ENCODE measurements at places on chromosomes 16 and 17.

DNA sequence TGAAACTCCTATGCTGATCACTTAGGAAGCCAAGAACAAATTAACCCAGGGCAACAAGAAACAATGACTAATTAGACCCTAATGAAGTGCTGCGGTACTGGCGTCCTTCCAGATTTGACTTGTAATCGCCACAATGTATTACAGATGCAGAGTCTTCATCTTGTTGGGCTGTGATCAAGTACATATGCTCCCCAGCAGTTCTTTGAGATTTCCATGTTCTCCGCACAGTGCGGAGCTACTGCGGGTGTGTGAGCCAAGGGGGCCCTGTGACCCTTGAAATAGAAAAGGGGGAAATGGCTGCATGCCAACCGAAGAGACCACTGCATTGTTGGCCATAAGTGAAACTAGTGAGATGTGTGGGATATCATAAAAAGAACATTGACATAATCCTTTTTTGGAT is 469.9 kb downstream of the MAF start:
- DNase-seq, result no peak

DNA sequence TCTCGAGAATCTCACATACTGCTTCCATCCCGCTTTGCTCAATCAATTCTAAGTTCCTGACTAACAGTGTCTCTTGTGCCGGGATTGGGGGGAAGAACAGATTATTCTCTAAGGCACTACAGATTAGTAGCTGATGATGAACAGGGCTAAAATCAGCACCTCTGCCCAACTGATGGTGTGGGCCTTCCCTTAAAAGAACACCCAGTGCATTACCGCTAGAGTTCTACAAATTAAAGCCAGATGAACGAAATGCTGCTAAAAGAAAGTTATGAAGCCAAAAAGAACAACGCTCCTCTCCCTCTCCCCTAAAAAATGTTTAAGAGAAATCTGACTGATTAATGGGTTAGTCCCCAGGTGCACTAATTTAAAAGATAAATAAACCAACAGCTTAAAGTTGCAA is 4.4 kb downstream of the CDC27 start:
- DNase-seq, result no peak

GRCh38 chr17:1365445-1366039 is 34.5 kb downstream of the YWHAE start:
- no peak for DNase-seq

DNA sequence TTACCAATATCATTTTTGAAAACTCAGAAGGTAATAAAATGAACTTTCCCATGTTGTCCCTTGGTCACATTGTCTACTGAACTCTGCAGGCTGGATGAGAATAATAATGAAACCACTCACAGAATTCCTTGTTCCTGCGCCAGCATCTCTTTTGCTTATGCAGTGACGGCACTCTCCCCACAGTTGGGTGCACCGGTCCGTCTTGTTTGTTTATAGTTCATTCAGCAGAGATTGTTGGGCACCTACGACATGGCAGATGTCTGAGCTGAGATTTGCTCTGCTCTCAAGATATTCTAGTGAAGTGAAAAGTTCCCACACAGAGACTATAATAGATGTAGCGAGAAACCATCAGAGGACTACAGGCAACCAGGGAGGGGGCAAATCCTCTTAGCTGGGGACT is 375.7 kb upstream of the CDH11 start:
- no peak for DNase-seq

GRCh38 chr16:83118365-83118764 is 491.6 kb downstream of the CDH13 start:
- no peak for DNase-seq

DNA sequence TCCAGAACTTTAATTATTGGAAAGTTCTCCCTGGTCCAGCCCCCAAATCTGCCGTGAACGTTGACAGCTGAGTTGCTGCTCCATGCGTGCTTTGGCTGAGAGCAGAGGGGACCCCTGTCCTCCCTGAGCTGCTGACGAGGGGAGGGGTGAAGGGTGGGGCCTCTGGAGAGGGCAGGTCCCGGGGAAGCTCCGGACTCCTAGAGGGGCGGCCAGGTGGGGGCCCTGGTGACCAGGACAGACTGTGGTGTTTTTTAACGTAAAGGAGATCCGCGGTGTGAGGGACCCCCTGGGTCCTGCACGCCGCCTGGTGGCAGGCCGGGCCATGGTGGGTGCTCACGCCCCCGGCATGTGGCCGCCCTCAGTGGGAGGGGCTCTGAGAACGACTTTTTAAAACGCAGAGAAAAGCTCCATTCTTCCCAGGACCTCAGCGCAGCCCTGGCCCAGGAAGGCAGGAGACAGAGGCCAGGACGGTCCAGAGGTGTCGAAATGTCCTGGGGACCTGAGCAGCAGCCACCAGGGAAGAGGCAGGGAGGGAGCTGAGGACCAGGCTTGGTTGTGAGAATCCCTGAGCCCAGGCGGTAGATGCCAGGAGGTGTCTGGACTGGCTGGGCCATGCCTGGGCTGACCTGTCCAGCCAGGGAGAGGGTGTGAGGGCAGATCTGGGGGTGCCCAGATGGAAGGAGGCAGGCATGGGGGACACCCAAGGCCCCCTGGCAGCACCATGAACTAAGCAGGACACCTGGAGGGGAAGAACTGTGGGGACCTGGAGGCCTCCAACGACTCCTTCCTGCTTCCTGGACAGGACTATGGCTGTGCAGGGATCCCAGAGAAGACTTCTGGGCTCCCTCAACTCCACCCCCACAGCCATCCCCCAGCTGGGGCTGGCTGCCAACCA is at the start of gene MC1R:
MC1R (plus strand) TSS at position 410 of the 895 bp plus-strand sequence; CDS start at position 807, 397 bp downstream.
- DNase-seq, result no peak

DNA sequence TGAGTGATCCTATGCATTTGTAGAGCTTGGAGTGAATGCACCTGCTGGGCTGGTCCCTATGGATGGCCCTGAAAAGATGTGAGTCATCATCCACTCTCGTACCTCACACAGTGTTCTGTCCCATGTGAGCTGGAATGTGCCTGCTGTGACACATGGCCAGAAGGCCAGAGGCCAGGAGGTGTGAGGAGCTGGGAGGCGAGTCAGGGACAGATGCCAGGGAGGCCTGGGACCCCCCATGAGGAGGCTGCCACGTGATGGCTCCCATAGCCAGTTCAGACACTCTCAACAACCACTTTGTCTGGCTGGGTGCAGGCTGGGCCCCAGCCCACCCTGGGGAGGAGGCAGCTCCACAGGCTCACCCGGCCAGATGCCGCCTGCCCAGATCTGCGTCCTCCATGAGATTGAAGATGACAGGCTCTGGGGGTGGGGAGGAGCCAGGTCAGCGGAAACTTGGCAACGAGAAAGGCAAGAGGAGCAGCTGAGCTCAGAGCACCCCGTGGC is 168.8 kb downstream of the C16orf78 start:
- DNase-seq, result no peak

DNA sequence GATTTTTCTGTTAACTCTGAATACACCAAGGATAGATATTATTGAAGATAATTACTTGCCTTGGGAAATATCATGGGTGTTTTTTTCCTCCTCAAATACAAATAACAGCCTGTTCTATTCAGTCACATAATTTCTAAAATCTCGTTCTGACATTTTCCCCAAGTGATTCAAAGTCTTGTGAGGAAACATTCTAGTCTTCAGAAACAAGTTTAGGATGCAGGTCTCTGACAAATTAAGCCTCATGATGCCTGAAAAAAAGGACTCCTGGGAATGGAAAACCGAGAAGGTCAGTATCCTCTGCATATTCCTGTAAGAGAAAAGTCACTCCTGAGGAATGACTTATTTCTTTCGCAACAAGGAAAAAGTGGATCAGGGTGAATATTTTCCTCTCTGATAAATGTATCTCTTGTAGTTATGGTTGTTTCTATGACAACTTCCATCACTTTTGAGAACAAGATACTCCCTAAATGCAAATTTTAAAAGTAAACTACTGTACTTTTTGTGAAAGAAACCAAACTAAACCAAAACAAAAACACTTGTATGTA is 384.6 kb downstream of the CNTNAP4 start:
- no peak for DNase-seq

- no peak for DNase-seq
These were observed 195.5 kb upstream of the CIBAR2 start for GRCh38 chr16:85307552-85308364.

GRCh38 chr17:68460715-68461114 is 3.4 kb upstream of the WIPI1 start:
- DNase-seq, result no peak

- DNase-seq, result no peak
These were observed 51.3 kb downstream of the FTO start for GRCh38 chr16:53755026-53755910.

DNA sequence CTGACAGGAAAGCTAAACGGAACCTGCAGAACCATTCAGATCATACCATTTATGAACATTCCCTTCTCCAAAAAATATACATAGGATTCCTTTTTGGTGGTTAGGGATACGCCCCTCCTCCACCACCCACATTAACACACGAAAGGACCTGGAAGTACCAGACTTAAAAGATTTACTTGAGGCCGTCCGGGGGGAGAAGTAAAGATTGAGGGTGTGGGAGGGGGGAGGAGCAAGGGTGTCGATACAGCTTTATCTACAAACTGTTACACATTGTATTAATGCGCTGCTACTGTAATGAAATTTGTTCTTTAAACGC is 537 bp downstream of the PALB2 start:
- no peak for DNase-seq

DNA sequence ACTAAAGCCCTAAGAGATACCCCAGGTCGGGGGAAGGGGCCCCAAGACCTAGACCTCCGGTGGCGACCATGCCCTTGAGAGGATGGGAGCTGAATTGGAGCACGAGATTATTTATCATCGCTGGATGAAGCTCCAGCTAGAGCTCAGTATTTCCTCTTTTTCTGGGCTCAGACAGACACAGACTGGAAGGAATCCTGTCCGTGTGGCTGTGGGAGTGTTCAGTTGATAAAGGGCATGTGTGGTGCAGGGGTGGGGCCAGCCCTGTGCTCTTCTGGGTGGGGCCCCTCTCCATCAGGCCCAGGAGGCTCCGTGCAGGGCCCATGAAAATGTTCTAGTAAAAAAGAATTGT is 6.3 kb upstream of the CBX4 start:
- no peak for DNase-seq

- DNase-seq, result no peak
These were observed 24.7 kb downstream of the CALB2 start for GRCh38 chr16:71383054-71383773.

DNA sequence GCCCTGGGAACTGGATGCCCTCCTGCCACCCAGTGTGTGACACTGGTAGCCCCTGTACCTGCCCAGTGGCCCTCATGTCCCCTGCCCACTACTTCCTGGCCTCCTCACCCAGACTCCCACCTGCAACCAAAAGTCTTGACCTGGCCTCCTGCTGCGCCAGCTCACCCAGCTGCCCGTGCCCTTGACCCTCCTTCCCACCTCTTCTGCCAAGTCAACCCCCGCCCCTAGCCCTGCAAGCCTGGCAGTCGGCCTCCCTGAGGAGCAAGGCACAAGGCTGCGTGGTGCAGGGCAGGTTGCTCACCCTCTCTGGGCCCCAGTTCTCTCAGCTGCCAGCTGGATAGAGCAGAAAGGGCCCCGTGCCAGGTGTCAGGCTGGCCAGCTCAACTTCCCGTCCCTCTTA is 12.3 kb upstream of the FAM83G start:
- no peak for DNase-seq

GRCh38 chr16:73057291-73058210 is 9.6 kb upstream of the ZFHX3 start:
- no peak for DNase-seq
